Motor neuron (in vitro differentiated cells): ENCODE measurements at places on chromosomes 5 and 9. TPM values are rescaled to one million over a fixed set of nuclear protein-coding genes. Genes with fewer than 3 reads are reported as not detected.

CD274 gene
- 0.86 and 1.2 TPM in 2 replicates for total RNA-seq

NR6A1 gene
- 3.1 and 5.5 TPM in 2 replicates for total RNA-seq

COL23A1 gene
- total RNA-seq, result 3.6 and 10.8 TPM in 2 replicates

PCDHGA2 gene
- total RNA-seq, result 1.0 and 1.5 TPM in 2 replicates

IL7R gene
- 0.68 and 1.0 TPM in 2 replicates for total RNA-seq

PLEKHG4B gene
- total RNA-seq, result 0.19 and 0.45 TPM in 2 replicates

PCDHB4 gene
- total RNA-seq, result 0.71 and 0.73 TPM in 2 replicates

MCC gene
- 8.7 and 8.8 TPM in 2 replicates for total RNA-seq
